ENCODE measurements at places on chromosomes 13 and 19. TPM values are rescaled to one million over a fixed set of nuclear protein-coding genes. Genes with fewer than 3 reads are reported as not detected.
A peak's percentile ranks its signal among the peaks of the same experiment; 100 is the strongest.

Gene KBTBD7
- 3.9 TPM for total RNA-seq

Gene IGFL1
- 2.6 TPM for total RNA-seq

Gene FGF22
- not detected for total RNA-seq

Gene IL17D
- total RNA-seq = 0.35 TPM

Gene FXYD3
- 287 TPM for total RNA-seq

Gene NOVA2
- not detected for total RNA-seq

GRCh38 chr19:7994114-7994513 is 11.3 kb downstream of the ELAVL1 start:
- peaks cover 19% of the 10 kb centered on the region for H3K4me1 ChIP-seq
- H3K27ac ChIP-seq = no peak overlapping the region
- H3K4me3 ChIP-seq = no peak overlapping the region
- no peak for DNase-seq
- H3K27me3 ChIP-seq = no peaks in the 10 kb centered on the region
- peaks cover 15% of the 10 kb centered on the region for H3K36me3 ChIP-seq

DNA sequence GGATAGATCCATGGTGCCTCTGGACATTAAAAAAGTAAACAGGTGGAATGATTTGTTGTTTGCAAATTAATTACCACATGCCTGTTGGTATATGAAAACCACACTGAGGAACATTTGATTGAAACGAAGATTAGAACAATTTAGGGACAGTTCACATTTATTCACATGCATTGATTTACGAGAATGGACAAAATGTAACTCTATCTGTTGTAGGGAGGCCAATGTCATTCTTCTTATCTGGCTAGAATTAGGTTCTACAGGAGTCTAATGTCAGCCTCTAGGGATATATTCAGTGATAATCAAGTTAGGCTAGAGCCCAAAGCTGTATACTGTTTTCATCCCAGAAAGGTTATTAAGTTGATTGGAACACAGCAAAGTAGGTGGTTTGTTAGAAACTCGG is 125.4 kb downstream of the COL4A2 start:
- H3K27me3 ChIP-seq = no peaks in the 10 kb centered on the region
- DNase-seq = no peak
- H3K4me3 ChIP-seq = no peak overlapping the region
- no peaks in the 10 kb centered on the region for H3K36me3 ChIP-seq
- H3K27ac ChIP-seq = no peak overlapping the region

DNA sequence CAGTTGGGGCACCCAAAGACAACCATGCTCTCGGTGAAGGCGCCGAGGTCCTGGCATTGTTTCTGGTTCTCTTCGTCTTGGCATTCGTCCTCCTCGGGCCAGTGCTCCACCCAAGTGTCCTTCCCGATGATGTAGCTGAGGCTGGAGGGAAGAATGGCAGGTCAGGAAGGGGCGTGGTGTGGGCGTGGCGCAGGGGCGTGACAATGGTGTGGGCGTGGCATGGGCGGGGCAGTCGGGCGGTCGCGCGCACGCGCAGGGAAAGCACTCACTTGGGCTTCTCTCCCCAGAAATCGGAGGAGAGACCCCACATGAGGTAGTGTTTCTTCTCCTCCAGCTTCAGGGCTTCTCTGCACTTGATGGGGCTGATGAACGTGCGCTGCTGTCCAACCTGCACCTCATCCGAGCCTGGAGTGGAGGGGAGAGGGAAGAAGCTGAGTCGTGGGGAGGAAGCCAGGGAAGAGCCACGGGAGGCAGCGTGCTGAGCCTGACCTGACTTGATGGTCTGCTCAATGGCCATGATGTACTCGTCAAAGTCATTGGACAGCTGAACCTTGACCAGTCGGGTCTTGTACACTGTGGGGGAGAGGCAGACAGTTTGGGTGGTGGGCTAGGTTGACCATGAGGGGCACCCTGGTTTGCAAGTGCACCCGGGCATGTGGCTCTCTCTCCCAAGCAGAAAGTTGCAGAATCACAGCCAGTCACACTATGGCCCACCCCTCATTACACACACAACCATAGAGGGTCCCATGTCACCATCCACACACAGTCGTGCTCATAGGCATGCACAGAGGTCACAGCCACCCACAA is 8.1 kb upstream of the TNFSF14 start:
- H3K27me3 ChIP-seq = no peaks in the 10 kb centered on the region
- no peak overlapping the region for H3K4me3 ChIP-seq
- H3K4me1 ChIP-seq = peaks cover 60% of the 10 kb centered on the region
- no peak overlapping the region for H3K27ac ChIP-seq
- no peaks in the 10 kb centered on the region for H3K36me3 ChIP-seq

GRCh38 chr13:51826606-51827005 is 18.4 kb downstream of the TMEM272 start:
- no peaks in the 10 kb centered on the region for H3K36me3 ChIP-seq
- H3K4me3 ChIP-seq = no peak overlapping the region
- DNase-seq = no peak
- H3K4me1 ChIP-seq = no peaks in the 10 kb centered on the region
- peaks cover 65% of the 10 kb centered on the region for H3K27me3 ChIP-seq
- H3K27ac ChIP-seq = no peak overlapping the region

DNA sequence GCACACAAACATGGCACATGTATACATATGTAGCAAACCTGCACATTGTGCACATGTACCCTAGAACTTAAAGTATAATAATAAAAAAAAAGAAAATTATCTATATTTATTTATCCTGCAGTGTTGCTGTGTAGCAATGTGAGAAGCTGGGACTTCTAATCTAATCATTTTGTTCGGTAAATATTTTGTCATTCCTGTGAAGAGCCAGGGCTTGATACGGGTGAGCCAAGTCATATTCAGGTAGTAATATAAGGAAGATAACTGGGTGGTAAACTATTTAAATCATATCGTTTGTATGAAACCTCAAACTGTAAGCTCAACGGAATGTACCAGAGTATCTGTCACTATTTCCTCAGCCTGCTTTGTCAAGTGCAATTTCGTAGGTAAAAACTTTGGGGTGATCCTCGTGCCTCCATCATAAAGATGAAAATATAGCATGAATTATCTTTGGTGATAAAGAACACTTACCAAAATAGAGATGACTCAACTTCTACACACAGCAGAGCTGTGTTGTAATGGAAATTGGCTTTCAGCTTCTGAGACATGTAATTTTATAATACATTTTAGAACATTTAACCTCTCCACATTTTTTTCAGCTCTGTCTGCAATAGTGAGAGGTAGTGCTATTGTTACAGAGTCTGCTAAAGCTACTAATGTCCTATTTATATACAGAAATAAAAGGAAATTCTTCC is 92.9 kb downstream of the PCDH9 start:
- H3K4me3 ChIP-seq = no peak overlapping the region
- no peak overlapping the region for H3K27ac ChIP-seq
- H3K36me3 ChIP-seq = no peaks in the 10 kb centered on the region
- H3K27me3 ChIP-seq = no peaks in the 10 kb centered on the region
- DNase-seq = no peak

DNA sequence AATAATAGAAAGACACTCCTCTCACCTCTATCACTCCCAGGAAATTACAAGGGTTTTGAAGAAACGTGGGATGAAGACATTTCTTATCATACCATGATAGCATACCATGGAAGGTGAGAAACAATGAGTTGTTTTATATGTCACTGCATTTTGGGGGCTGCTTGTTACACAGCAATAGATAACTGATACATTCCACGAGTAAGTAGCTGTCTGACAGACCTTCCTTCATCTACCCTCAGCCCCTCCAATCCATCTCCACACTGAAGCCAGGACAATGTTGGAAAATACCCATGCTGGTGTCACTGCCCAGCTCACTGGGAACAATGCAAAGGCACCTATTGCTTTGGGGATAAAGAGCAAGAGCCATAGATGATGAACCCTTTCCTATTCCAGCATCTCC is 68.9 kb upstream of the USP29 start:
- H3K4me1 ChIP-seq = no peaks in the 10 kb centered on the region
- no peaks in the 10 kb centered on the region for H3K36me3 ChIP-seq
- H3K27ac ChIP-seq = no peak overlapping the region
- H3K4me3 ChIP-seq = no peak overlapping the region

- H3K4me3 ChIP-seq = no peak overlapping the region
- no peaks in the 10 kb centered on the region for H3K27me3 ChIP-seq
- H3K4me1 ChIP-seq = peaks cover 32% of the 10 kb centered on the region
- DNase-seq = no peak
- H3K36me3 ChIP-seq = no peaks in the 10 kb centered on the region
These were observed 107.2 kb downstream of the RAB20 start for GRCh38 chr13:110454227-110454859.

- peaks cover 11% of the 10 kb centered on the region for H3K4me1 ChIP-seq
- 0 out of 2 replicates have a peak, but pooled peaks cover 6% of the 10 kb centered on the region for H3K36me3 ChIP-seq
- DNase-seq = peak; percentile 39
- H3K4me3 ChIP-seq = peak within 1 kb of the TSS; percentile 88
These were observed at the start of gene STRN4 for GRCh38 chr19:46746281-46747057. STRN4 (minus strand) TSS chr19:46746450; CDS start chr19:46746430, 20 bp downstream.

GRCh38 chr13:97724450-97724849 is 229.0 kb upstream of the IPO5 start:
- no peaks in the 10 kb centered on the region for H3K36me3 ChIP-seq
- DNase-seq = no peak
- no peak overlapping the region for H3K27ac ChIP-seq

- H3K36me3 ChIP-seq = no peaks in the 10 kb centered on the region
- DNase-seq = peak; percentile 65
- peak within 1 kb of the TSS; percentile 56 for H3K27ac ChIP-seq
- H3K27me3 ChIP-seq = no peaks in the 10 kb centered on the region
- peak within 1 kb of the TSS; percentile 47 for H3K4me3 ChIP-seq
- H3K4me1 ChIP-seq = peaks cover 24% of the 10 kb centered on the region
These were observed at the start of gene FUT2 for GRCh38 chr19:48695743-48696352. FUT2 (plus strand) TSS chr19:48695971; CDS start chr19:48702957, 6,986 bp downstream.

DNA sequence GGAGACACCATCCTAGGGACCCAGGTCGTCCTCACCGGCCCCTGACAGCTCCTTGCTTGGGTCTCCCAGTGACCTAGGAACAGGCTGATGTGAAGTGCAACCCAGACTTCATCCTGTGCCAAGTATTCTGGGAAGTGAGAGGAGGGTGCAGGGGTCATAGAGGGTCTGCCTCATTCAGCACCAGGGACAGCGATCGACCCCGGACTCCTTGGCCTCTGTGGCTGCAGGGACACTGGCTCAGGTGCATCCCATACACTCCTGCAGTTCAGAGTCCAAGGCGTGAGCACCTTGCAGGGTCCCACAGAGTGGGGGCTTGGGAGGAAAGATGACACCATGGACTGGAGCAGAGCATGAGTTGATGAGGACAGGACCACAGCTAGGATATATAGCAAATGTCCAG is 10.0 kb upstream of the OR10H2 start:
- peaks cover 58% of the 10 kb centered on the region for H3K27me3 ChIP-seq
- no peak overlapping the region for H3K4me3 ChIP-seq
- no peak for DNase-seq

- H3K36me3 ChIP-seq = no peaks in the 10 kb centered on the region
- H3K27me3 ChIP-seq = no peaks in the 10 kb centered on the region
- no peak overlapping the region for H3K27ac ChIP-seq
- peak; percentile 48 for DNase-seq
- no peak overlapping the region for H3K4me3 ChIP-seq
- H3K4me1 ChIP-seq = no peaks in the 10 kb centered on the region
These were observed 57.1 kb downstream of the ZNF568 start for GRCh38 chr19:36973021-36973843.

GRCh38 chr13:108276060-108276459 is 6.5 kb downstream of the TNFSF13B start:
- no peak overlapping the region for H3K27ac ChIP-seq
- peaks cover 5% of the 10 kb centered on the region for H3K4me1 ChIP-seq
- H3K36me3 ChIP-seq = no peaks in the 10 kb centered on the region
- no peak for DNase-seq
- no peak overlapping the region for H3K4me3 ChIP-seq
- H3K27me3 ChIP-seq = no peaks in the 10 kb centered on the region

DNA sequence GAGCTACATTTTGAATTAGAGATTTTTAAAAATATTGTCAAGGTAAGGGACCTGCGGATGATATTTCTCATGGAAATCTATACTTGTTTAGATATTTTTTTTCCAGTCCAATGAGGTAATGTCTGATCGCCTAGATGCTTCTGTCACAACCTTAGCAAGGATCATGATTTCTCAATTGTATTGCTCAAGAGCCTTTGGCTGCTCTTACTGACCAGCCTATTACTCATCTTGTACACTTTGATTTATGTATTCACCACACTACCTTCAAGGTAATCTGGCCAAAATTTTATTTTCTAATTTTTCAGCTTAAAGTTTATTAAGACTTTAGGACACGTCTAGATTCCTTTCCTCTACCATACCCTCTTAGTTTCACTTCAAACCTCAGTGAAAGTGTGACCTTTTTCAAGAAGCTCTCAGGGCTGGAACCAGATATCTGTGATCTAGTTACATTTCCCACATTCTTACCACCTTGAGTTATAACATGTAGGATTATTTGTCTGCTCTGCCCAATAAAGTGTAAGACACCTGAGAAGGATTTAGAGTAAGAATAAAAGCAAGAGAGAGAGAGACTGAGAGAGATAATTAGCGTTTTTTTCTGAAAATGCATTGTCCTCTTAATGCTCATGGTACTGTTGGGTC is 197.1 kb downstream of the ITGBL1 start:
- peaks cover 26% of the 10 kb centered on the region for H3K4me1 ChIP-seq
- DNase-seq = peak; percentile 95
- H3K4me3 ChIP-seq = peak overlapping the region; percentile 30

DNA sequence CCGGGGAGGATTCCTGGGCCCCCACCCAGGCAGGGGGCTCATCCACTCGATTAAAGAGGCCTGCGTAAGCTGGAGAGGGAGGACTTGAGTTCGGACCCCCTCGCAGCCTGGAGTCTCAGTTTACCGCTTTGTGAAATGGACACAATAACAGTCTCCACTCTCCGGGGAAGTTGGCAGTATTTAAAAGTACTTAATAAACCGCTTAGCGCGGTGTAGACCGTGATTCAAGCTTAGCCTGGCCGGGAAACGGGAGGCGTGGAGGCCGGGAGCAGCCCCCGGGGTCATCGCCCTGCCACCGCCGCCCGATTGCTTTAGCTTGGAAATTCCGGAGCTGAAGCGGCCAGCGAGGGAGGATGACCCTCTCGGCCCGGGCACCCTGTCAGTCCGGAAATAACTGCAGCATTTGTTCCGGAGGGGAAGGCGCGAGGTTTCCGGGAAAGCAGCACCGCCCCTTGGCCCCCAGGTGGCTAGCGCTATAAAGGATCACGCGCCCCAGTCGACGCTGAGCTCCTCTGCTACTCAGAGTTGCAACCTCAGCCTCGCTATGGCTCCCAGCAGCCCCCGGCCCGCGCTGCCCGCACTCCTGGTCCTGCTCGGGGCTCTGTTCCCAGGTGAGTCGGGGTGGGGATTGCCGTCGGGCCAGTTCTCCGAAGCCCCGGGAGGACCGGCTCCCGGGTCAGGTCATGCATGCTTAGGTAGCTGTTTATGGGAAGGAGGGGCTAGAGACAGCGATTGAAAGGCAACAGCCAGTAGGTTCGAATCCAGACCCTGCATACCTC is at the start of gene ICAM1:
Gene ICAM1, plus strand, starts transcription at position 505 of the 779 bp plus-strand sequence. Its CDS starts 40 bp downstream, at position 545.
- peak; percentile 76 for DNase-seq
- peak within 1 kb of the TSS; percentile 64 for H3K4me3 ChIP-seq
- H3K36me3 ChIP-seq = no peaks in the 10 kb centered on the region
- peak within 1 kb of the TSS; percentile 25 for H3K27ac ChIP-seq
- peaks cover 25% of the 10 kb centered on the region for H3K4me1 ChIP-seq

- no peak for DNase-seq
- no peaks in the 10 kb centered on the region for H3K27me3 ChIP-seq
- no peak overlapping the region for H3K4me3 ChIP-seq
- no peaks in the 10 kb centered on the region for H3K36me3 ChIP-seq
- peaks cover 1% of the 10 kb centered on the region for H3K4me1 ChIP-seq
These were observed 42.2 kb upstream of the SERP2 start for GRCh38 chr13:44331446-44331845.
